ENCODE measurements at places on chromosomes 3 and 15.

GRCh38 chr3:71625676-71626075 is 42.1 kb upstream of the FOXP1 start:
- no peak for DNase-seq

- no peak for DNase-seq
Measured at GRCh38 chr3:4505688-4506558, 12.8 kb downstream of the ITPR1 start.

DNA sequence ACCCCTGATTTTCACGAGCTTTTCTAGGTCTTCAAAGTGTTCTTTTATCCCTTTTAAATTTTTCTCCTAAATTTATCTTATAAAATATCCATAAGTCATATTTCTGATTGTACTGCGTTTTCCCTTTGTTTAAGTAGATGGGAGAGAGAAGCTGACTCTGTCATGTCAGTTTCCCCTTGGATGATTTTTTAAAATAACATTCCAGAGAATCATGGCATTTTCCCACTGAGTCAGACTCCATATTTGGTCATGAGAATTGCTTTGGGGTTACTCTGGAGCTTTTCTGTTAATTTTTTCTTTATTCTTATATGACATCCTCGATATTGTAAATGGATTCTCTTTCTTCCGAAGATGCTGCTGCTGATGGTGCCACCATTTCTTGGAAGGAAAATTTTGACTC is 28.6 kb upstream of the UMPS start:
- DNase-seq: no peak

DNA sequence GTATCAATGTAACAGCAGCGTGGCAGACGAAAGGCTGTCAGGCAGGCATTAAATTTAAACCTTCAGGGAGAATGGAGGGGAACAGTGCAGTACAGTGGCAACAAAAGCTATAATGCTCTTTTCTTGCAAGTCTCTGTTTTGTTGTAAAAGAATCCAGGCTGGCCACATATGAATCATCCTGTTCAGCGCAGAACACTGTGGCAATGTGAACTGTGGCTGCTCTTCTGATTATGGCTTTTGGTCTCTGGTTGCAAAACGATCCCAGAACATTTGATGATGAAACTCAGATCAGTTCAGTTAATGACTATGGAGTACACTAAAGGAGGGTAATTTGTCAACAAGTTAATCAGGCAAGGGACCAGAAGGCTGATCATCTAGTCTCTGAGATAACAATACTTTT is 219.7 kb upstream of the SGO1 start:
- DNase-seq: no peak

GRCh38 chr3:11632564-11632963 is 11.2 kb downstream of the VGLL4 start:
- DNase-seq: no peak

DNA sequence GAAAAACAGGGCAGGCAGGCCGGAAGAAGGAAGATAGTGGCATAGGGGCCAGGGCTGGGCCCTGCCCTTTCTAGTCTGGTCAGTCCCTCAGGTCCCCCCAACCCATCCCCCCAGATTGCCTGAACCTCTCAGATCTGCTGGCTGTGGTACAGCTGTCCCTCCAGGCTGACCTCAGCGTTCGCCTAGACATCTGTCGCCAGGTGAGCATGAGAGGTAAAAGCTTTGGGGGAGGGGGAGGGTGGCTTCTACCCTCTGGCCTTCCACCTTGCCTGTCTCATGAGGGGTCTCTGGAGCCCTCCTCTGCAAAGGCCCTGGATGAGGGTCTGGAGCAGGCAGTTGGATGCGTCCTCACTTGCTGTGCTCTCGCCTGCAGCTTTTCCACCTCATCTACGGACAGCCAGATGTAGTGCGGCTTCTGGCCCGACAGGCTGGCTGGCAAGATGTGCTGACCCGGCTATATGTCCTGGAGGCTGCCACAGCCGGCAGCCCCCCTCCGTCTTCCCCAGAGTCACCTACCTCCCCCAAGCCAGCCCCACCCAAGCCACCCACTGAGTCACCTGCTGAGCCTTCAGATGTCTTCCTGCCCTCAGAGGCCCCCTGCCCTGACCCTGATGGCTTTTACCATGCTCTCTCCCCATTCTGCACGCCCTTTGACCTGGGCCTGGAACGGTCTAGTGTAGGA is 20.2 kb downstream of the NBEAL2 start:
- no peak for DNase-seq

- DNase-seq: no peak
Measured at GRCh38 chr3:30350901-30351300, 255.5 kb upstream of the TGFBR2 start.

DNA sequence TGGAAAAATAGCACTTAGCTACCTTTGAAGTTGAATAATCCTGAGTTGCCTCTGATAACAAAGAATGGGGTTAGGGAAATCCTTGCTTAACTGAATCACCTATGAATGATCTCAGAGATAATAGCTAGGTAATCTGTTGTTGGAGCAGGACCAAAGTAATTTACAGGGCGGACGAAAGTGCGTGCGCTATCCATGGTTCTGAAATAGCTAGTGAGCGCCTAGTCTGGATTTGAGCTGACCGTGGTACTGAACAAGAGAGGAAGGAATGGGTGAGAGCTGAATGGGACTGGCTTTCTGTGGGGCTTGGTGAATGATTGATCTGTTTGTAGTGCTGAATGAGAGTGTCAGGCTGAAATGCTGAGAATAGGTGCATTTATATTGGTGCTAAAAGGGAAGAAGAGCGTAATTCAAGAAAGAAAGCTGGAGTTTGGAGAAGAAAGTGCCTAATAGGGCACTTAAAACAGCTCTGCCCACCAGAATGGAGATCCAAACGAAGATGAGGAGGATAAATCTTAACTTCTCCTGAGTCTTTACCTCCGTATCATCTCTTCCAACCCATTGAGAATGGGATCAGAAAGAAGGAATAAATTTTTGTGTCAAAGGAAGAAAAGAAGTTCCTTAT is 10.1 kb downstream of the SCN10A start:
- DNase-seq: no peak

DNA sequence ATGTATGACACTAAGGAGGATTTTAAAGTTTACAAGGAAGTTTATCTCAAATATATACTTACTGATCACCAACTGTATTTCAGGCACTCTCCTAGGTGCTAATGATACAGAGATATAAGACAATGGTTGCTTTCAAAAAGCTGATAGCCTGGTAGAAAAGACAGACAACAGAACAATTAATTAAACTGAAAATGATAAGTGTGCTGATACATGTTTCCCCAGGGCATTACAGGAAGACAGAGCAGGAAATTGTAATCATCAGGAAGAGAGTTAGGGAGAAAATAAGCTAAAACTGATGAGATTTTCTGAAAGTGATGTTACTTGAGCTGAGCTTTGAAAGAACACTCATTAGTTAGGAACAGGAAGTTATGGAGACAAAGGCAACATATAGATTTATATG is 229.7 kb downstream of the RSRC1 start:
- no peak for DNase-seq

- DNase-seq: no peak
Measured at GRCh38 chr3:139118835-139119234, 74.1 kb upstream of the PRR23C start.

DNA sequence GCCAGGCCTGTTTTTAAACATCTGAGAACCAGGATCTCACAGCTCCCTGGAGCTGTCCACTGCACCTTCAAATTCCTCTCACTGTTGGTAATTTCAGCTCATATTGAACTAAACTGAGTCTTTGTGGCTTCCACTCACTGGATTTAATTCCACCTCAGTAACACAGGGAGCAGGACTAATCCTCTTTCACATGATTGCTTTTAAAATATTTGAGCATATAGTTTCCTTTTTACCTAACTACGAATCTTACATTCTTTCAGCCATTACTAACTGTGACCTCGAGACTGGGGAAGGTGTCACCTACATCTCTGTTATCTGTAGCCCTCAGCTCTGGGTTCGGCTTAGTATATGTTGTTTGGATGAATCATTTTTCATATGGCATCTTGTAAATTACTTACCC is 194.3 kb upstream of the C2CD4B start:
- no peak for DNase-seq

GRCh38 chr3:168914662-168915061 is 748.9 kb downstream of the MECOM start:
- no peak for DNase-seq

DNA sequence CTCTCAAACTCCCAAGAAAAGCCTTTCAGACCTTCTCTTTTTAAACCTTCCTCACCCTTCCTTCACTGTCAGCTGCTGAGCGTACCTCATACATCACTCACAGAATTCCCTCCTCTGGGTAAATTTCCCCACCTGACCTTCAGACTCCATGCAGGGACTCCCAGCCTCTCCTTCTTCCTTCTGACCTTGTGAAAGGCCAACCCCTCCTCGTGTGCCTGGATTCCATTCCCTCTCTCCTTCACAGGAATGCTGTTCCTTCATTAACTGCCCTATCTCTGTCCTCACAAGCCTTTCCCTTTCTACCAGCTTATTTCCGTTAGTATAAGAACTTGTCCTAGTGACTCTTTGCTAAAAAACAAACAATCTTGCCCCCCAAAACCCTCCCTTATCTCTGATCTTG is 69.7 kb upstream of the MME start:
- no peak for DNase-seq

GRCh38 chr3:45092132-45093031 is 53.8 kb downstream of the CDCP1 start:
- no peak for DNase-seq

DNA sequence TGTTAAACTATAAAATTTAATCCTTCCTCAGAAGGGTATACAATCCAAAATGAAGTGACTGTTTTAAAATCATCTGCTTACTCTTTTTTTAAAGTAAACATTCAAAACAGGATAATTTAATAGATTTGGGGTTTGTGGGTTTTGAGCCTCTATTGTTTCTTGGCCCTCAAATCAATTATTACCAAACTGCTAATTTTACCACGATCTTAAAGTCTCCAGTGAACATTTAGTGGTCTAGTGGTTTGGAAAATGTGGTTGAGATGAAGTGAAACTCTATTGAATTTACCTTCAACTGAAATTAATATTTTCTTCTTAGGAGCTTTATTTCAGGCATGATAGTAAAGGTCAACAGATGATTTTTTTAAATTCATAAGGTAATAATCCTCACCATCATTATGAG is 11.2 kb upstream of the ATP11B start:
- no peak for DNase-seq
